RPMI8226 (cell line): ENCODE measurements at places on chromosomes 2 and 18.

- DNase-seq: peak; percentile 20
These were observed 20.2 kb downstream of the IL18RAP start for GRCh38 chr2:102442967-102443828.

DNA sequence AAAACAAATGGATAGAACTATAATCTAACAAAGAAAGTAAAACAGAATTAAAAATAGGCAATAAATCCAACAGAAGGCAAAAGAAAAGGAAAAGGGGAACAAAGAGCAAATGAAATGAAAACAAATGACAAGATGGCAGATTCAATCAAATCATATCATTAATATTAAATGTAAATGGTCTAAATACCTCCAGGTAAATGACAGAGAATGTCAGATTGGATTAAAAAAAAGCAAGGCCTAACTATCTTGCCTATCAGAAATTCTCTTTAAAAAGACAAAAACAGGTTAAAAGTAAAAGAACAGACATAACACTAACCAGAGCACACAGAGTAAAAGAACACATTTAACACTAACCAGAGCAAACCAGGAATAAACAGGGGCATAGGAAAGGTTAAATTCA, 63.1 kb upstream of the TMEM247 start:
- no peak for DNase-seq

DNA sequence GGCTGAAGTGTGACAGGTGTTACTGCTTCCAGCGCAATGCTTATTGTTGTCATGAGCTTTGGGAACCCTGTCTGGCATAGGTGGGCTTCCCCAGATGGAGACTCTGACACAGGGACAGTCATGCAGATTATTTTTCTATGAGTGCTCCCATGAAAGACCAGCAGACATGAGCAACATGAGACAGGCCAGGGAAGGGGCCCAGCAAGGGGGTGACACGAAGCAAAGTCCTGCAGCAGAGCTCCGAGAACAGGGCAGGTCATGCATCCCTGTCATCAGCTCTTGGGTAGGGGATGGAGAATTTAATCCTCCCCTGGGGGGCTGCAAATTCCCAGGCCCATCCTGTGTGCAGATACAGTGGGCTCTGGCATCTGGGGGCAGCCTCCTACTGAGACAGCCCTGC, 77.4 kb downstream of the CTAGE1 start:
- DNase-seq: no peak

DNA sequence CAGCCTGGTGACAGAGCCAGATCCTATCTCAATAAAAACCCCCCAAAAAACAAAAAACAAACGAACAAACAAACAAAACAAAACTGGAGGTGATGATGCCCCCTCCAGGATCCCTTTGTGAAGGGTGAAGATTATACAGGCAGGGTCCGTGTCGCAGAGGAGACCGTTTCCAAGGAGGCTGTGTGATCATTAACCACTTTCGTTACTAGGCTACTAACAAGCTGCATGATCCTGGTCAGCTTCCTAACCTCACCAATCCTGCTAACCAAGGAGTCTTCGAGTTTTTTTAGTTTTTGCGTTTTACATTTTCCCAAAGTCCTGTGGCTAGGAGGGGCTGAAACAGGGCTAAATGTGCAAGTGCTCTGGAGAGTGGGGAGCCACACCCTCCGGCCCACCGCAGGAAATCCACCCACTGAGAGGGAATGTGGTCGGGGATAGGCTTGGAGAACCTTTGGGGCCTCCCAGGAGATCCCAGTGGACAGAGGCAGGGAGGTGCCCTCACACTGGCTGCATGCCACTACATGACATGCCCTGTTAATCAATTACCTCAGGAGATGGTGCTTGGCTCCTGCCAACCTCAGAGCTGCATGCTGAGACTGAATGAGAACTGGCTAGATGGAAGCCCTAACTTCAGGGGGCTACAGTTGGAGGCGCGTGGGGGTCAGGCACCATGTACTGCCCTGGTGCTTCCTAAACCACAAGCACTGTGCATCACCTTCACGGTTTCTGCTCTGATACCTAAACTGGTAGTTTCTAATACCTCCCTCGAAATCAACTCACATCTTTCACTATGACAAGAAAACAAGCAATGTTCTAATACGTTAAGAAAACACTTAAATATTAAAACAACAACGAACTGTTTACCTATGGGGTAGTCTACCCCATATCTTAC, 67.5 kb upstream of the RGPD5 start:
- DNase-seq: no peak

GRCh38 chr2:2107141-2107540, 223.9 kb downstream of the MYT1L start:
- DNase-seq: peak; percentile 59

DNA sequence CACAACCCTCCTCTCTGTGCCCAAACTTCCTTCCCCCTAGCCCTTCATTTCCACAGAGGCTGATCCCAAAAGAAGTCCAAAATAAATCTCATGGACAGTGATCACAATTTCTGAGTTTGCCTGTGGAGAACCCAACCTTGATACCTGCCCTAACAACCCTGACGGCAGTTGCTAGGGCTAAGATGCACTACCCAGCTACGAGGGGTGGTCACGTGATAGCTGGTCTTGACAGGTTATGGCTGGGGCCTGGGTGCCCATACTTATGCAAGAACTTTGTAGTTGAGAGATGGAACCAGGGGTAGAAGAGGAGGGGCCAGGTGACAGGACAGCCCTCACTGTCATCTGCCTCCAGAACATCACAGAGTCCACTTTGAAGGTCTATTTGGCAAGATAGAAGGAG, 147.9 kb downstream of the AKAIN1 start:
- DNase-seq: no peak

DNA sequence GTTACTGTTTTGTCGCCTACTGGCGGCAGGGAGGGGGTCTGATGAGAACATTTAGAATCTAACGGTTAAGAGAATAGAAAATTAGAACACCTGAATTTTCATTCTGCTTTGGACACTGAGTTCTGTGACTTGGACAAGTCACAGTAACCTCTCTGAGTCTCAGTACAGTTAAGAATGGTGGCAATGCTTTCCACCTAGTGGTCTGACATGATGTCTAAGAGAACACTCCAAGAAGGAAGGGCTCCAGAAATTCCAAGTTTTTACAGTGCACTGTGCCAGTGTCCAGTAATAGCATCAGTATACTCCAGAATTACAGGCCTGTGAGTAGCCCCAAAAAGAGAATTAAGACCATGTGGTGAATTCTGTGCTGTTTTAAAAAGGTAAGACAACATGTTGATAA, 174.1 kb upstream of the ZFP36L2 start:
- DNase-seq: no peak

DNA sequence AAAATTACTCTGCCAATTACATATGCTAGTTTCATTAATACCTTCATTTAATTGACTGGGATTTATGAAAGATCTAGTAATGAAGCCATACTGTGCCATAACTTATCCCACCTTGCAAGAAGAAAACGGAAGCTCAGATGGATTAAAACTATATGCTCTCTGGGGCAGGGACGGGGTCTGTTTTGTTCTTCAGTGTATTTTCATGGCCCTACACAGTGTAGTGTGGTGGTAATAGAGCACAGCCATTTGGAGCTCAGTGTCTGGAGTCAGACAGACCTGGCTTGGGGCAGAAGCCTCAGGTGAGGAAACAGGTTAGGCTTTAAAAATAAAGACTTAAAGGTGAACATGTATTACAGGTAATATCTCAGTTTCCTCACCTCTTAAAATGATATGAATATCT, 62.3 kb downstream of the FIGN start:
- DNase-seq: no peak

DNA sequence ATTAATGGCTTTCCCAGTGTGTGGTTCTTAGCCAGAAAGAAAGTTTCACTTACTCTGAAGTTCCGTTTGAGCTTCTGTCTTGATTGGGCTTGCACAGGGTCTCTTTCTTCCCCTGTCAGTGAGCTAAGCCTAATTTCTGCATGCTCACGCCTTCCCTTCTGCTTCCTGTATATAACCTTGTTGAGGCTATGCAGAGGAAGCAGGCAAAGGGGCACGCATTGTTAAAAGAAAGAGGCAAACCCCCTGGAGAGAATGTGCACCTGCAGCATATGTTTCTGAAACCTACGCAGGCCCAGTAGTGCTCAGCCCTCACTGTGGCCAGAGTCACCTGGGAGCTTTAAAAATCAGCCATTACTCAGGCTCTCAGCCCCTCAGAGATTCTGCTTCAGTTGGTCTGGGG, 14.5 kb upstream of the PLA2R1 start:
- no peak for DNase-seq

DNA sequence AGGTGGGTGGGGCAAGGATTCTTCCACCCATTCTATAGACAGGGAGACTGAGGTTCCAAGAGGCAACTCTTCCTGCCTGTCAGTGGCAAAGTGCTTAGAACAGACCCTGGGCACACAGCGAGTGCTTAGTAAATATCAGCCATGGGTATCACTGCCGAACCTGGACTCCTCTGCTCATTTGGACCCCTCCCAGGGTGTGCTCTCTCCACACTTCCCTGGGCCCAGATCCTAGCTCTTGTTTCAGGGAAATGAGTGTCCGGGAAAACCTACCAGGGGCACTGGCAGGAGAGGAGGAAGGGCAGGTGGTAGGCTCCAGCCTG, 136.3 kb downstream of the CYP26B1 start:
- no peak for DNase-seq

GRCh38 chr2:133918141-133918540, 335.7 kb upstream of the MGAT5 start:
- DNase-seq: no peak

DNA sequence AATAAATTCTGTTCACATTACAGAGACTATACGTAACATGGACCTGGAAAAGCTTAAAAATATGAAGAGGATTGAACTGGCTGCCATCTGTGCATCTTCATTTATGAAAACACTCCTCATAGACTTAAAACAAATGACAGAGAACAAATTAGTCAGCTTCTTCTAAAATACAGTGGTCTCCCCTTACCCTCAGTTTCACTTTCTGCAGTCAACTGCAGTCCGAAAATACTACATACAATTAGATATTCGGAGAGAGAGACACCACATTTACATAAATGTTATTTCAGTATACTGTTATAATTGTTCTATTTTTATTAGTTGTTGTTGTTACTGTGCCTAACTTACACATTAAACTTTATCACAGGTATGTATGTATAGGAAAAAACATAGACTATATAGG, 6.5 kb downstream of the RNF103 start:
- no peak for DNase-seq

GRCh38 chr2:71340176-71340575, 8.6 kb downstream of the ZNF638 start:
- no peak for DNase-seq

GRCh38 chr2:23375448-23375847, 9.5 kb upstream of the KLHL29 start:
- peak; percentile 47 for DNase-seq
